D721Med (cell line): ENCODE measurements at places on chromosomes 1 and 21.

GRCh38 chr1:99599678-99600175 is 46.2 kb upstream of the PALMD start:
- no peak for DNase-seq

DNA sequence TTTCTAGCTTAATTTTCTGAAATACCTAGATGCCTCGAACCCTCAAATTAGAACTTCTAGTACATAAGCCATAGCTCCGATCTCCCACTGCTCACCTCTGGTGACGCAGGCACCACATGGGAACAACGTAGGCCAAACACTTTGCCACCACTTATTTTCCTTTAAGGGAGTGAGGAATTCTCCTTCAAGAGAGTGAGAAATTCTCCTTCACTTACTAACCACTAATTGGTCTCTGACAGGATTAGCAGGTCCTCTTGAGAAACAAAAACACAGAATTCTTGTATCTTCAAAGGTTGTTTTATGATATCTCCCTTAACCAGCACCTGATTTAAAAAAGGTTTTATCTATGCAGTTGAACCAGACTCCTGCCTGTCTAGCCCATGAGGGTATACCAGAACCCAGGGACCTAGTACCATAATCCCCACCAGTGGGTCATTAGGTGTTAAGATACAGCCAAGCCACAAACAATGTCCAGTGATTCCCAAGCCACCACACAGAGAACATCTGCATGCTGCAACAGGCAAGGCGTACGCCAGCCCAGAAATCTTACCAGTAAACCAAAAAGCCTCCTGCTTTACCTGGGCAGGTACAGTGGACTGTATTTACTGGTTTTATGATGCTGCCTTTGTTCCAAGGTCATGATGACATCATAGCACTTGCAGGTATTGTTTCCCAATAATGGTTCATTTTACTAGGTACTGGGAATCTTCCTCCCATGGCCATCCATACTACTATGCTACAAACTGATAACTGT is 20.3 kb upstream of the CXADR start:
- DNase-seq: no peak

- no peak for DNase-seq
These were observed 29.3 kb downstream of the RSPH1 start for GRCh38 chr21:42466700-42467099.

- DNase-seq: no peak
These were observed 49.1 kb upstream of the CCDC27 start for GRCh38 chr1:3702990-3703728.

GRCh38 chr1:42957880-42958487 is 684 bp downstream of the SLC2A1 start:
- DNase-seq: peak; percentile 79

DNA sequence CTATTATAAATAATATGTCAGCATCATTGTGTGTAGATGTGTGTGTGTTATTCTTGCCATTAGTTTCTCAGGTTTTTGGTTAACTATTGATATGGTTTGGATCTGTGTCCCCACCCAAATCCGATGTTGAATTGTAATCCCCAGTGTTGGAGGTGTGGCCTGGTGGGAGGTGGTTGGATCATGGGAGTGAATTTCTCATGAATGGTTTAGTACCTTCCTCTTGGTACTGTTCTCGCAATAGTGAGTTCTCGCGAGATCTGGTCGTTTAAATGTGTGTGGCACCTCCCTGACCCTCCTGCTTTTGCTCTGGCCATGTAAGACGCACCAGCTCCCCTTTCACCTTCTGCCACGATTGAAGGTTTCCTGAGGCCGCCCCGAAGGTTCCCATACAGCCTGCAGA is 9.6 kb upstream of the POFUT2 start:
- DNase-seq: no peak

DNA sequence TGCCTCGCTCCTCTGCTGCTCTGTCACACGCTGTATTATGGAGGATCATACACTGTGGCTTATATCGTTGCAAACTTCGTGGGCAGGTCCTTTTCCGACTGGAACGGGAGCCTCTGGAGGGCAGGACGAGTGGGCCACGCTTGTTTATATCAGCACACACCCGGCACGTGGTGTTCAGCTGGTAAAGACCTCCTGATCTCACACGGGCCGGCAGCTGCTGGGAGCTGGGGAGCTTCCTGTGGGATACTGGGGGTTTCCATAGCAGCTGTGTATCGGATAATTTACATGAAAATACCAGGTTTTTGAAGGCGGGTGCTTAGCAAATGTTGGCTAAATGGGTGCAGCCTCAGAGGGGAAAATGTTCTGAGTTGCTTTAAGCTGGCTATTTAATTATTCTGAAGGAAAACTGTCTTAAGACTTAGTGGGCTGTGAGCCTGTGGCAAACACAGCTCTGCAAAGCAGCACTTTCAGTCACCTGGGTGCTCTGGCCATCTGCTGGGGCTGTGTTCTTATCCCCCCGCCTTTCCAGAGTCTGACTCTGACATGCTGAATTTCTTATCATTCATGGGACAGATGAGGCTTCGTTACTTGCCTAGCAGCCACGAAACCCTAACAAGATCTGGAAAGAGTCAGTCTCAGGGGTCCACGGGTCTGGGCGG is 103.6 kb upstream of the GCLM start:
- no peak for DNase-seq

GRCh38 chr21:45080232-45080631 is 5.9 kb downstream of the ADARB1 start:
- DNase-seq: no peak
